Non-pigmented ciliary epithelial cell (primary cell): ENCODE measurements at places on chromosomes 6 and 20.

DNA sequence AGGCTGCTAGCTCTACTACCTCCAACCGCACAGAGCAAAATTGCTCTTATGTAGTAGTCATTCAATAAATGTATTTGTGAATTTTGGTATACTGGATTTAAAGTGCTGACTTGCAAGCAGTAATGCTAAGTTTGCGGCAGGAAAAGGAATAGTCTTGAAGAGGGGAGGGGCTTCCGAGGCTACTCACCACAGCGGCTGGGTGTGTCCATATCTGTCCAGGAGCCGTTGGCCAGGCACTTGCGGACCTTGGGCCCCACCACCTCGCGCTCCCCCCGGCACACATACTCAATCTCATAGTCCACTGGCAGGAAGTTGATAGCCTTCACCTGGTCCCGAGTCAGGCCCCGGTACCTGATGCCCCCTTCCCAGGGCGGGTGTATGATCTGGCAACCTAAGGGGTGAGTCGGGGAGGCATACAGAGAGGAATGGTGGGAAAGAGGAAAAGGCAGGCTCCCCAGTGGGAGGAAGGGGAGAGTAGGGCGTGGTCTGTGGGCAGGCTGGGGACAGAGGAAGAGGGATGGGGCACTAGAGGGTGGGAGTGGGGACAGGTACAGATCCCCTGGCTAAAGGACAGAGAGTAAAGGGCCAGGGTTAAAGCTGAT lies 1.7 kb downstream of the GABBR1 start:
- no peak for DNase-seq

DNA sequence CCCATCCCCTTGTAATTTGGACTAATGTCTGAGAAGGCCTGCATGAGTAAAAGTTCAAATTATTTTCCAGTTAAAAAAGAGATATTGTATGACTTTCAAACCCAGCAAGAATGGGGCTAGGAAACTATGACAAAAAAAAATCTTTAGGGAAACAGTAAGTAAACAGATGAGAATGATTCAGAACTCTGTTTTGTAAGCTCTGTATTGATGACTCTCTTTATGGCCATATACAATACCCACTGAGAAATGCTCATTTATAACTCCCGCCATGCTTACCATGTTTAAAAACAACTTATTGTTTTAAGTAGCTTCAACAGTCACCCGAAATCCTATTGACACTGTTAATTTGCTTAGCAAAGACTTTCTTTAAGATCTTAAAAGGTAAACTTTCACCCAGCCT lies 17.2 kb upstream of the PCK1 start:
- DNase-seq, result no peak

GRCh38 chr20:45878076-45878761 lies 2.8 kb upstream of the ZSWIM1 start:
- no peak for DNase-seq

DNA sequence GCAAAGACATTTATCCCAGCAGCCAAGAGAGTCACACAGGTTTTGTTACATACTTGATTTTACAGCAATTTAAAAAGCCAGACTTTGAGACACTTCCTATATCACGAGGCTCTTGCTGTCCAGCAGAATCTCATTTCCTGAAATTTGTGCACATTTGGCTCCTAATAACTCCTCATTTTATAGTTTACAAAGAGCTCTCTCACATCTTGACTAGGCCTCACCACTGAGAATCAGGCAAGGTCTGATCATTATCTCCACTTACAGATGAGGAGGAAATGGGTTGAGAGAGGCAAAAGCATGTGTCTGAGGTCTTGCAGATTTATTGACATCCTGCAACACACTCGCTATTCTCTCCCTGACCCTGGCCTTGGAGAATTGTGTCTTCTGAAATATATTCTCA lies 426.8 kb downstream of the MAFB start:
- DNase-seq, result no peak

- DNase-seq, result no peak
Observed at GRCh38 chr20:20410678-20411077, 42.8 kb downstream of the INSM1 start.

- no peak for DNase-seq
Observed at GRCh38 chr20:52683761-52684160, 288.4 kb upstream of the TSHZ2 start.

DNA sequence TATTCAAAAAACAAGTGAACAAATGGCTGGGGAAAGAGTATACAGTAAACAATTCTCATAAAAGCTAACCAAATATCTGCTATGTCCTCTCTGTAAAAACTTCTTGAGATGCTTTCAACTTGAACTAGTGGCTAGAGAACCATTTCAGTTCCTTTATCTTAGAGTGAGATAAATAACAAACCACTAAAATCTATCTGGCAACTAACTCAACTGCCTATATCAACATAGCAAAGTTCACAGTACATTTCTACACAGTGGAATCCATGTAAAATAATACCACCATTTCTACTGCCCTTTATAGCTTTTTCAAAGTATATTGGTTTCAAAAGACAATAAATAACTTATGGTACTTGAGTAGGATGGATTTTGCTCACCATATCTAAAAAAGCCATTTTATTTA lies 95.1 kb downstream of the MMS22L start:
- DNase-seq, result no peak

GRCh38 chr6:116405138-116405537 lies 34.4 kb downstream of the DSE start:
- no peak for DNase-seq

- DNase-seq, result no peak
Observed at GRCh38 chr6:90663873-90664272, 77.0 kb upstream of the MAP3K7 start.

GRCh38 chr6:36127462-36128016 lies 2.8 kb upstream of the MAPK13 start:
- peak; percentile 59 for DNase-seq

- DNase-seq, result no peak
Observed at GRCh38 chr6:9606435-9607134, 808.3 kb downstream of the TFAP2A start.

DNA sequence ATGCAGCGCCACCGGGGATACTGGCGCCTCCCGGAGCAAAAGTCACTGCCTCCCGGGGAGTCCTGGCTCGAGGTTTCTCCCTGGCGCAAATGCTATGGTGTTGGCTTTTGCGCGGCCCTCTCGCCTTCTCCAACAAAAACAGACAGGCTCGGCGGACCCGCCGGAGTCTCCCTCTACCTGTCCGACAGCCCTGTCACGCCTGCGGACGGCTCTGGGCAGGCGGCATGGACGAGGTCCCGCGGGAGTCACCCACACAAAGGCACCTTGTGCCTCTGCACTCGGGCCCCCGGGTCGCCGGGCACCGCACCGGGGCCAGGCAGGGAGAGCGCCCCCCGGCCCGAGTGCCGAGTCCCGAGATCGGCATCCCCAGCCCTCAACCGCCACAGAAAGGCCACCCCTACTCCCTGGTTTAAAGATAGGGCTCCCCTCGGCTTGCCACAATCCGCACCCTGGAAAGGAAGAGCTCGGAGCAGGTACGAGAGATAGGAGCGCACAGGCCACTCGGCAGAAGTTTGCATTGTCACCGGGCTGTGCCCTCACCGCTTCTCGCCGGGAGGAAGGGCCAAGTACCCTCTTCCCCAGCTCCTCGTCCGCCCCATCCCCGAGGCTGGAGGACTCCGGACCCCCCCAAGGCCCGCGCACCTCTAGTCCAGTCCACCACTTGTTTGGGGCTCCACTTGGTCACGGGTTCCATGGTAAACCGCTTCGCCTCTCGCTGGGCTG lies 903 bp downstream of the CNKSR3 start:
- DNase-seq, result no peak

- no peak for DNase-seq
Observed at GRCh38 chr20:9476174-9476573, 38.2 kb upstream of the LAMP5 start.

DNA sequence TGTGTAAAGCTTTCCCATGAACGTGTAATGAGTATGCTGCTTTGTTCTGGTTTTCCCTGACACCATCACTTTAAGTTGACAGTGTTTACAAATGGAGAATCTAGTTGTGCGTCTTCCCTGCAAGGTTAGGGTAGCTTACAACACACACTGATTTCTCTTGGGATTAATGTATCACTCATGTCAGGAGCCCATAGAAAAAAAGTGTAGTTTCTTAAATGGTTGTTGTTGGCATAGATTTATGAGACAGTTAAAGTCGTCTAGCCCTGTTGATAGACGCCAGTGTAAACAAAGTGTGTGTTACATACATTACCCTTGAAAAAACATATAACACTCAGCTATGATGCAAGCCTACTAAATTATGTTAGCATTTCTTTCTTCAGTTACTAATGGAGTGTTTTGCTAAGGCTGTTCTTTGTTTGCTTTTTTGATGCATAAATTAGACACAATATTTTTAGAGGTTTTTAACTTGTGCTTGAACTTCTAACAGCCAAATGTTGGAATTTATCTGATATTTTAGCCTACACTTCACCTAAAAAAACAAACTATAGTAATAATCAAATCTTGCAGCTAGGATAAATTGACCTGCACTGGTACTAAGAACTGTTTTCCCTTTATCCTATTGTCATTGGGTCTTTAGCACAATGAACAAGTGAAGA lies 88.6 kb downstream of the RNF217 start:
- no peak for DNase-seq

- DNase-seq, result no peak
Observed at GRCh38 chr20:51569815-51570738, 27.6 kb upstream of the NFATC2 start.

GRCh38 chr20:53162251-53162835 lies 190.2 kb downstream of the TSHZ2 start:
- peak; percentile 27 for DNase-seq

- DNase-seq, result no peak
Observed at GRCh38 chr20:10696650-10697049, 22.9 kb upstream of the JAG1 start.

GRCh38 chr6:111776236-111777221 lies 96.7 kb downstream of the FYN start:
- no peak for DNase-seq

- peak; percentile 84 for DNase-seq
Observed at GRCh38 chr6:71404145-71404966, 115.7 kb downstream of the OGFRL1 start.

GRCh38 chr6:43093436-43094289 lies 17.5 kb downstream of the PTK7 start:
- DNase-seq, result no peak

- no peak for DNase-seq
Observed at GRCh38 chr20:33832103-33832804, 21.1 kb downstream of the CHMP4B start.

- DNase-seq, result no peak
Observed at GRCh38 chr6:106789428-106790148, 160.2 kb downstream of the QRSL1 start.
